ENCODE measurements at places on chromosomes 1 and 21.

DNA sequence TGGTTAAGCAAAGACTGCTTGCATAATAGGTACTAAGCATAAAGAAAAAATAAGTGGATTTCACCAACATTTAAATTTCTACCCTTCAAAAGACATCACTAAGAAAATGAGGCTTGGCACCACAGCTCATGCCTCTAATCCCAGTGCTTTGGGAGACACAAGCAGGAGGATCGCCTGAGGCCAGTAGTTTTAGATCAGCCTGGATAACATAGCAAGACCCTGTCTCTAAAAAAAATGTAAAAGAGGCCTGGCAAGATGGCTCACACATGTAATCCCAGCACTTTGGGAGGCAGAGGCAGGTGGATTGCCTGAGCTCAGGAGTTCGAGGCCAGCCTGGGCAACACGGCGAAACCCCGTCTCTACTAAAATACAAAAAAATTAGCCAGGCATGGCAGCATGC is 73.0 kb downstream of the PIGK start:
- DNase-seq: no peak

GRCh38 chr1:244759158-244759557 is 76.3 kb upstream of the COX20 start:
- no peak for DNase-seq

GRCh38 chr1:247111700-247112478 is 7.7 kb upstream of the ZNF669 start:
- peak; percentile 10 for DNase-seq

DNA sequence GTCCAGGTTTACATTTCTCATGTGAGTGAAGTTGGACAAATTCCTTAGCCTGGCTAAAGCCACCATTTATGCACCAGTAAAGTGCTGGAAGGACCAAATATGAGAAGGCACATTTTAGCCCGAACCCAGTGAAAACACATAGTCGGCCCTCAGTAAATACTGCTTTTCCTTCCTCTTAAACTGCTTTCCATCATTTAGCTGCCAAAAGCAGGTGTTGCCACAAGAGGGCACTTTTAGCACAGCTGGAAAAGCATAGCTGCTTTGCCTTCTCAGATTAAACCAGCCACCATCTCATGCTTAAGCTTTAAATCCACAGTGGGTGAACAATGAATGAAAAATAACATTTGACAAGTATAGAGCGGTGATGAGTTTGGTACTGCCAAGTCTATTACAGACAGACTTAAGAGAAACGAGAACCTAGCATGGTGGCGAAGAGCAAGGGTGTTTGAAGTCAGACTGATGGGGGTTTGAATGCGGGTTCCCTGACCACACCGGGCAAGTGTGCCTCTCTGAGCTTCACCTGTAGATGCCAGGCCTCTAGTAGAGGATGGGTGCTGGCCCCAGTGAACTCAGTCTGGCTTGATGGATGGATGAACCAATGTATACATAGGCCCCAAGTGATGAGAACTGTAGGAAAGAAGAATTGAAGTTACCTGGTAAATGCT is 57.8 kb downstream of the SLC35D1 start:
- DNase-seq: peak; percentile 59

DNA sequence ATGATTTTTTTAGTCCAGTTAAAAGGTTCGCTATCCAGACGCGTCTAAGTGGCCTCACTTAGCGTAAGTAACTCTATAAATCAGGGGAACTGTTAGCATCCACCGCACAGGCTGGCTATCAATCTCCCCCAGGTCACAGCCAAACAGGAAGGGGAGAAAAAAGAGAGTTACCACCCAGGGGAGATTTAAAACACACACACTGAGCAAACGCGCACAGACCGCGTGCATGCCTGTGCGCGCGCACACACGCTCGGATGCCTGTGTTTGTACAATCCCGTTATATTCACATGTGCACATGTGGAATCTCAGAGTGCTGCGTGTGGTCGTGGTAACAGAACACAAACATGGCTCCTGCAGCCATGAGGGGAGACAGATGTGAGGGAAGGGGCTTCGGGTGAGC is 125.4 kb downstream of the CASZ1 start:
- DNase-seq: no peak

- no peak for DNase-seq
Measured at GRCh38 chr1:179814546-179814838, 63.1 kb downstream of the TOR1AIP2 start.

DNA sequence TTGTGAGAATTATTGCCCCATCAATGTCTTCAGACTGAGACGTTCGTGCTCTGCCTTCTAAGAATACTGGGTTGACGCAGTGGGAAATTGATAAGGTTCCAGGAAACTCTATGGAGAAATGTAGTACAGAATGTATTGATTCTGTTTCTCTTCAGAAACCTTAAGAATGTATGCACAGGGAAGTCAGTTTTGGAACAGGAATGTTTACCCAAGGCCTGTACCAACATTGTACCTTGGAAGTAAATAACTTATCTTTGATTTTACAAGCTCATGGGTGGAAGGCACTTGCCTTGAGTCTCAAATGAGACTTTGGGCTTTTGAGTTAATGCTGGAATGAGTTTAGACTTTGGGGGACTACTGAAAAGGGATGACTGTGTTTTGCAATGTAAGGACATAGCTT is 59.5 kb upstream of the PCP4 start:
- no peak for DNase-seq

DNA sequence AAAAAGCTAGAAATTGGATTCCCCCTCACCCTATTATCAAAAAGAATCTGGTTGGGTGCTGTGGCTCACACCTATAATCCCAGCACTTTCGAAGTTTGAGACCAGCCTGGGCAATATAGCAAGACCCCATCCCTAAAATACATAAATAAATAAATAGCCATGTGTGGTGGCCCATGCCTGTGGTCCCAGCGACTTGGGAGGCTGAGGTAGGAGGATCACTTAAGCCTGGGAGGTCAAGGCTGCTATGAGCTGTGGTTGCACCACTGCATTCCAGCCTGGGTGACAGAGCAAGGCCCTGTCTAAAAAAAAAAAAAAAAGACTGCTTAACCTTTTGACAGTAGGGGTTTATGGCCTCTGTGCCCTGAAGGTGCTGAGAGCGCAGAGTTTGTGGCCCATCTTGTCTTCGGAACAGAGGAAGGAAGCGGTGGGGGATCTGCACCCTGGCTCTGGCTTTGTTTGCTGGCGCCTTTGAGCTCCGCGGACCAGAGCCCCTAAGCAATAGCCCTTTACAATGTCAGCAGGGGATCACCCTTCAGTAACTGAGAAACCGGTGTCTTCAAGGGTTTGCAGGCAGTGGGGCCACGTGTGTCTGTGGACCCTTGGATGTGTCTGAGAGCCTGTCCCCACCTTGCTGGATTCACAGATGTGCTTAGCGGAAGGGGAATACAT is 22.1 kb downstream of the SLC2A7 start:
- no peak for DNase-seq

DNA sequence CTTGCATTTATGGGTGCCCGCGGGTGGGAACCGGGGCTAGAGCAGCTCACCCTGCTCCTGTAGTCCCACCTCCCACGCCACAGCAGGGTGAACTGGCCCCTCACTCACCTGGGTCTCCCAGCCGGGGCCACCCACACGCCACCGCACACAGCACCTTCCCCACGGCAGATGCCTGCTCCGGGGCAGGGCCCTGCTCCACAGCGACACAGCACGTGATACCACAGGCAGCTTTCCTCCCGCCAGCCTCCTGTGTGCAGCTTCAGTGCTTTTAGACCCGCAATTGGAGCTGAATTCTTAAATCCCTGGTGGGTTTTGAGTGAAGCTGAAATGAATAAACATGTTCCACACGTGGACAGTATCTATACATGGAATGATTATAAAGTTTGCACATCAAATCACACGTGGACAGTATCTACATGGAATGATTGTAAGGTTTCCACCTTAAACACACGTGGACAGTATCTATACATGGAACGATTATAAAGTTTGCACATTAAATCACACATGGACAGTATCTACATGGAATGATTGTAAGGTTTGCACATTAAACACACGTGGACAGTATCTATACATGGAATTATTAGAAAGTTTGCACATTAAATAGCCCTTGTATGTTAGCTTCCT is 93.1 kb upstream of the COL6A1 start:
- no peak for DNase-seq

GRCh38 chr1:91596474-91596873 is 95.8 kb downstream of the CDC7 start:
- peak; percentile 21 for DNase-seq

- no peak for DNase-seq
Measured at GRCh38 chr1:54453022-54453421, 46.8 kb upstream of the SSBP3 start.

- no peak for DNase-seq
Measured at GRCh38 chr1:96682056-96682455, 39.5 kb upstream of the PTBP2 start.

GRCh38 chr1:219432191-219432606 is 180.7 kb downstream of the ZC3H11B start:
- DNase-seq: no peak

DNA sequence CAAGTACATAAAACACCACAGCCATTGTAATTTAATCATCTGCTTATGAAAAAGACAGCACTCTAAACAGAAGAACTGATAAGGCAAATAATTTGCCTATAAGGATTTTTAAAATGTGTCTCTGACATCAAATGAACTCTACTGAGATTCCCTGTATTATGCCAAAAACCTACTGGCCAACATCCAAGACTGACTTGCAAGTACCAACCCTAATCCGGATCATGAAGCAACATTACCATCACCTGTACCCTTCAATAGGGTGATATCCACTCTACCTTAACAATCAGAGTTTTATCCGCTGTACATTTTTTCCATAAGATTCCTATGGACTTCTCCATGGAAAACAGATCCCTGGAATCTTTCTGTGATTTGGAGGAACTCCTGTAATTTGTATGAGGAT is 4.6 kb downstream of the RGS7 start:
- DNase-seq: no peak

DNA sequence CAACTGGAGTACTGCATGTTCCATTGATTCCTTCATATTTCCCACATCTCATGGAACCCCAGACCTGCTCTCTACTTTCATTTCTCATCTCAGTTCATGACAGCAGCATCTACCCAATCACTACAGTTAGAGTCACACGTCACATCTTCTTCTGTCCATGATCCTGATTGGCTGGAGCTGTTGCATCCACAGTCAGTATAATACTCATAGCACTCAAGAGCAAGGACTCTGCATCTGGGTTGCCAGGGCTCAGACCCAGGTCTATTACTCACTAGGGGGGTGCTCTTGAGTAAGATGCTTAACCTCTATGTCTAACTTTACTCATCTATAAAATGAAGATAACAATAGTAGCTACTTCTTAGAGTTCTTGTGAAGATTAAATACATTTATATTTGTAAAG is 4.4 kb upstream of the XPR1 start:
- peak; percentile 21 for DNase-seq

DNA sequence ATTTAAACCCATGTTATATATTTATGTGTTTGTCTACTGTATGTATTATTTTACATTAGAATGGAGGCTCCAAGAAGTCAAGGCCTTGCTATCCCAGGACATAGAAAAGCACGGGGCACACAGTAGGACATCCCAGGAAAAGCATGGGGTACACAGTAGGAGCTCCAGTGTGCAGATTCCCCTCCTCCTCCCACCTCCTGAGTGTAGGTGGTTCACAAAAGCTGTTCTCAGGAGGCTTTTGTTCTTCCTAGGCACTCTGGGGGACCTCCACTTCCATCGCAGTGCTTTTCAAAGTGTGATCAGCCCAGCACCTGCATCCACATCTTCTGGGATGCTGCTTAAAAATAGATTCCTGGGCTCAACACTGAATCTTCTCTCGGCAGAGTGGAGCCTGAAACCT is 30.8 kb upstream of the VTCN1 start:
- DNase-seq: no peak
